ENCODE measurements at places on chromosomes 7 and 10.

DNA sequence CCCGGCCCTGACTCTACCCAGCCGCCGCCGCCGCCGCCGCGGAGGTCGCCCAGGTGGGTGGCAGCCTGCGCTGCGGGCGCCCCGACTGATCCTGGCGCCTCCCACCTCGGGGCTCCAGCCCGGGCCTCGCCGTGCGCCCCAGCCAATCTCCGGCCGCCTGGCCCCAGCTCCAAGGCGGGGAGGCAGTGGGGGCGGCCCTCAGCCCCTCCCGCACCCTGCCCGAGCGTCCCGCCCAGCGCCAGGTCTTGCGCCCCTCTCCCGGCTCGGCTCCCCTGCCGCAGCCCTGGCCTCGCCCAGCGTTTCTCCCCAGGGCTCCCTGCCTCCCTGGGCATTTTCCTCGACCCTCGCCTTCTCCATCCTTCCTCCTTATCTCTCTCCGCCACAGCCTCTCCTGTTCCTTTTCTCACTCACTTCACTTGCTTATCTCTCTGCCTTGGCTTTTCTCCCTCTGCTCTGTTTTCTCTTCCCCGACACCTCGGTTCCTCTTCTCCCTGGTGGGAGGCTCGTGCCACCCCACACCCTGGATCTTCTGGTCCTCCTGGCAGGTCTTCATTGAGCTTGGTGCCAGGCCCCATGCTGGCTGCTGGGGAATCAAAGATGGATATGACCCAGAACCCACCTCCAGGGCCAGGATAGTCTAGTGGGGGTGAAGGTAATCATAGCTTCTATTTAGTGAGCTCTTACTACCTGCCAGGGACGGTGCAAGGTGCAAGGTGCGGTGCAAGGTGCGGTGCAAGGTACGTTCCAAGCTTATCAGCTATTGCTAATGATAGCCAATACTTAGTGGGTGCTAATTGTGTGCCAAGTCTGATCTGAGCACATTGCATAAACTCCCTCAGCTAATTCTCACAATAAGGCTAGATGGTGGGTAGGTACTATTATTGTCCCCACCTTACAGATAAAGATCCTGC is at the start of gene SFRP5:
SFRP5 (minus strand) TSS at position 87 of the 911 bp plus-strand sequence. CDS start 166 bp downstream, outside the sequence.
- DNase-seq: no peak

DNA sequence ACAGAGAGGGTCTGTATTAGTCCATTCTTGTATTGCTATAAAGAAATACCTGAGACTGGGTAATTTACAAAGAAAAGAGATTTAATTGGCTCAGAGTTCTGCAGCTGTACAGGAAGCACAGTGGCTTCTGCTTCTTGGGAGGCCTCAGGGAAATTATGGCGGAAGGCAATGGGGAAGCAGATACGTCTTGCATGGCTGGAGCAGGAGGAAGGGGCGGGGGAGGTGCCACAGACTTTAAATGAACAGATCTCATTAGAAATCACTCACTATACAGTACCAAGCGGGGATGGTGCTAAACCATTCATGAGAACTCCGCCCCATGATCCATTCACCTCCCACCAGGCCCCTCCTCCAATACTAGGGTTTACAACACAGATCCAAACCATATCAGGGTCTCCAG is 3.7 kb upstream of the CALU start:
- DNase-seq: no peak

GRCh38 chr7:74604326-74605020 is 53.0 kb upstream of the GTF2I start:
- DNase-seq: peak; percentile 41

DNA sequence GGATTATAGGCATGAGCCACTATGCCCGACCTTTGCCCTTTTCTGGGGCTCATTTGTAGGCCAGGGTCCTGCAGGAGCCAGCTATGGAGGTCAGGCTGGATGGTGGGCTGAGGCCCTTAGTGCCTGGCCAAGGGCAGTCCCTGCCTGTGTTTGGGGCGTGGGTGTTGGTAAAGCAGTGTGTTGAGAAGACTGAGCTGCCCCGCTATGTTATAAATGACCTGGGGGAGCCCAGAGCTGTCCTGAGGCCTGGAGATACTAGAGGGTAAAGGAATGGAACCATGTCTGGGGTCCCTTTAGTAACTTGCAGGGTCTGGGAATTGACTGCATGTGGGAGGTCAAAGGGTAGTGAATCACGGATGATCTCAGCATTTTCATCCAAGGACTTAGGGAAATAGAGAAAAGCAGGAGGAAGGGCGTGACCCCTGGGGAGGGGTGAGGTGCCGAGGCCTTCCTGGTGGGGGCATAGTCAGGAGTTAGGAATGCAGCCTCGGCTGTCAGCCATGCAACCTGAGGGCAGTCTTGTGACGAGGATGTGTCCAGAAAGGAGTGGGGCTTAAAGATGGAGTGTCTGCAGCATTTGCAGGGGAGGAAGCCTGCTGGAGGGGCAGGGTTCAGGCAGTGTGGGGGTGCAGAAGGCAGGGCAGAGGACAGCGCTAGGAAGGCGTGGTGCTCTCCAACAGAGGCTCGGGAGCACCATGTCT is 31.5 kb downstream of the TMEM248 start:
- peak; percentile 70 for DNase-seq

GRCh38 chr7:107946451-107946850 is 55.5 kb downstream of the DLD start:
- DNase-seq: peak; percentile 58

- DNase-seq: no peak
Observed at GRCh38 chr10:132834311-132834761, 48.4 kb upstream of the NKX6-2 start.

- DNase-seq: no peak
Observed at GRCh38 chr7:151853896-151854719, 22.8 kb downstream of the PRKAG2 start.

DNA sequence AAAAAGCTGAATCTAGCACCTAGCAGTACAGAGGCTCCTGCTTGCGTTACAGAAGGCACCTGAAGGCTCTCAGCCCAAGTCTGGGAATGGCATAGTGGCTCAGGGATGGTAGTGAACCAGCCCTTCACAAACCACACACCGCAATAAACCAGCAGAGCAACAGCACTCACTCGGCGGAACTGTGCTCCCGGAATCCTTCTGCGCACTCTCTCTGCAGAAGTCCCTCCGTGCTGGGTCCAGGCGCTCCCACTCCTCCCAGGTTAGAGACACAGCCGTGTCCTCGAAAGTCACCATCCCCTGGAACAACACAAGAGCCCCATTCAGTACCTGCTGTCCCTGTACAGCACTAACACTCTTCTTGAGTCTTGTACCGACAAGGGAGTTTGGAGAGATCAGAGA is 1.5 kb downstream of the ZNF394 start:
- DNase-seq: no peak

DNA sequence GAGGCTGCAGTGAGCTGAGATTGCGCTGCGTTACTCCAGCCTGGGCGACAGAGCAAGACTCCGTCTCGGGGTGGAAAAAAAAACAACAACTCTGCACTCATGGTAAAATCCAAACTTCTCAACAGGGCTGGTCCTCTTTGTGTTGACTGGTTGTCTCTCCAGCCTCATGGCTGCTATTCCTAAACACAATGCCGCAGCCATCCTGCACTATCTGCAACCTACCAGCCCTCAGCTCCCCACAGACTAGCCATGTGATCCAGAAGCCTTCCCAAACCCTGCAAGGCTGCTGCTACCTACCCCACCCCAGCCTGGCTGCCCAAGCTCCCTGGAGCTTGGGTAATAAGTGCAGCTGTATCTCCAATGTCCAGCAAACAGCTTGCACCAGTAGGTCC is 11.7 kb downstream of the ZYX start:
- DNase-seq: no peak

GRCh38 chr7:4245135-4245865 is 436.8 kb upstream of the FOXK1 start:
- DNase-seq: peak; percentile 30

DNA sequence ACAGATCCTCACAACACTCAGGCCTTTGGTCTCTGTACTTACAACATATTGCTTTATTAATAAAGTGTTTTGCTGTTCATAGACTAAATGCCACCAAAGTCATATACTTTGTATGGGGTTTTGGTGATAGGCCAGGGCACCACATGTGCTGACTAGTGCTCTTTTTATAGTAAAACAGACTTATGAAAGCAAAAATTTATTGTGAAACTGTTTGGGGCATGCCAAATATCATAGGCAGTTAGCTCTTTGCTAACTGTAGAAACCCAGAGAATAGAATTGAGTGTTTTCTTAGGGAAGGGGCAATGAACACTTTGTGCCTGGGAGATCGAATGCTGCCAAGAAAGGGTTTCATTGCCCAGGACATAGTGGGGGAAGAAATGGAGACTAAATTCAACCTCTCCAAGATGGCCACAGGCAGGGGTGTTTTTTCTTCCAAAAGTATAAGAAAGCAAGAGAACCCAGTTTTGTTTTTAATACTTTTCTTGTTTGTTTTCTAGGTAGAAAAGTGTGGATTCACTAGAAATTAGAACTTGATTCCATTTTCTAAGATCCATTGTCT is 142.7 kb downstream of the TRIL start:
- no peak for DNase-seq

GRCh38 chr10:99531696-99532593 is 797 bp upstream of the NKX2-3 start:
- DNase-seq: no peak

GRCh38 chr10:72483471-72483870 is 128.8 kb upstream of the DNAJB12 start:
- DNase-seq: peak; percentile 0

- DNase-seq: no peak
Observed at GRCh38 chr7:138992052-138992531, 10.9 kb upstream of the KIAA1549 start.

DNA sequence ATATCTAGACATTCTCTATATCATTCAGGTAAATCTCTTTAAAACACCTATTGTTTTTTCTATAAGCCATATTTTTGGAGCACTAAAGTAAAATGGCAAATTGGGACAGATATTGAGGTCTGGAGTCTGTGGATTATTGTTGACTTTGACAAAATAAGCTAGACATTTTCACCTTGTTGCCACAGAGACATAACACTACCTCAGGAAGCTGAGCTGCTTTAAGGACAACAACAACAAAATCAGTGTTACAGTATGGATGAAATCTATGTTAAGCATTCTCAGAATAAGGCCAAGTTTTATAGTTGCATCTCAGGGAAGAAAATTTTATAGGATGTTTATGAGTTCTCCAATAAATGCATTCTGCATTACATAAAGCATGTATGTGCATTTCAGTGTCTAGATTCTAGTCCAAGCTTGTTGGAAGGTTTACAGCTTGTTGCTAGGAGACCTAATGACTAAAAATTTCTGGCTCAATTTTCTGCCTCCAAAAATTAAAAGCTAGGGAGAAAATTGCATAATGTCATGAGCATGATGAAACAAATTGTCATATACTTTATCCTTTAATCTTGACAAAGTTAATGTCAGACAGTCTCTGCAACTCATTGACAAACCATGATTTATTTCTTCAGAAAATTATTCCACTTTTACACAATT is 18.3 kb downstream of the LIPM start:
- DNase-seq: peak; percentile 85

- DNase-seq: peak; percentile 75
Observed at GRCh38 chr10:92240289-92241157, 50.4 kb downstream of the CPEB3 start.

- no peak for DNase-seq
Observed at GRCh38 chr7:98075801-98076200, 30.9 kb upstream of the LMTK2 start.

- DNase-seq: peak; percentile 26
Observed at GRCh38 chr10:29600067-29600466, 34.7 kb downstream of the SVIL start.

DNA sequence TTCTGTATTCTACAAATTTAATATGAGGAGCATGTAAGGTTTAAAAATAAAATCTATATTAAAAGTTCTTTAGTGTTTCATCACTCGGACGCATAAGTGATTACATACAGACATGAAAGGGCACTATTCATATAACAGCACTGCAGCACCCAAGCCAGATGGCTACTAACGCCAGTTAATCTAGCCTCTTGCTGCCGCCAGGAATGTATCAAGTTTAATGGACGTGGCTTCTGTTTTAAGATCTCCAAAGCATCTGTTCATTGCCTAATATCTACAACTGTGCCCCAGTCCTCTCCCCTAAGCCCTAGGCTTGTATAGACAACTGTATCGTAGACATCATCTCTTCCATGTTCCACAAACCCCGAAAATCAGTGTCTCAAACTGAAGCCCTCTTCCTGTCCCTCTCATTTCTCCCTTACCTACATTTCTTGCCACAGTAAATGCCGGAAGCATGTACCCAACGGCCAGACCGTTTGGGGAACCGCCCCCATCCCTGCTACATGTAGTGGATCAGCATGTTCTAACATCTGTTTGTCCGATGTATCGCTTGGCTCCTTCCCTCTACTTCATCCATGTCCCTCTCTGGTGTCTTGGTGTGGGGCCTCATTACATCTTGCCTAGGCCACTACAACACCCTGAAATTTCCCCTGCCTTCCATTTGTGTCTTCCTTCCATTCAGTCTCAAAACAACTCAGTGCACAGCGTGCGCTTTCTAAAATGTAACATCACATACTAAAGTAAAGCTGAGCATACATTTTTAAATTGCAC is 147.5 kb upstream of the RSU1 start:
- no peak for DNase-seq

DNA sequence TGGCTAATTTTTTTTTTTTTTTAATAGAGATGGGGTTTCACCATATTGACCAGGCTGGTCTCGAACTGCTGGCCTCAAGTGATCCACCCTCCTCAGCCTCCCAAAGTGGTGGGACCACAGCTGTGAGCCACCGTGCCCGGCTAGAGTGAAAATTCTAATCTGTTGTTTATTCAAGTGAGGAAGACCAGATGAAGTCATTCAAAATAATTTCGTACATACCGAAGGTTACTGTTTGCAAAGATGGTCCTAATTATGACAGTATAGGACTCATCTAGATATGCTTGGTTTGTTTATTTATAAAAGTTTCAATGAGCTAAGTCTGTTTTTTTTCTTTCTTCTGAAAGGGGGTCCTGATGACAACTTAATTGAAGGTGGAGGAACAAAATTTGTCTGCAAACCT is 376.8 kb downstream of the EXOC4 start:
- no peak for DNase-seq

DNA sequence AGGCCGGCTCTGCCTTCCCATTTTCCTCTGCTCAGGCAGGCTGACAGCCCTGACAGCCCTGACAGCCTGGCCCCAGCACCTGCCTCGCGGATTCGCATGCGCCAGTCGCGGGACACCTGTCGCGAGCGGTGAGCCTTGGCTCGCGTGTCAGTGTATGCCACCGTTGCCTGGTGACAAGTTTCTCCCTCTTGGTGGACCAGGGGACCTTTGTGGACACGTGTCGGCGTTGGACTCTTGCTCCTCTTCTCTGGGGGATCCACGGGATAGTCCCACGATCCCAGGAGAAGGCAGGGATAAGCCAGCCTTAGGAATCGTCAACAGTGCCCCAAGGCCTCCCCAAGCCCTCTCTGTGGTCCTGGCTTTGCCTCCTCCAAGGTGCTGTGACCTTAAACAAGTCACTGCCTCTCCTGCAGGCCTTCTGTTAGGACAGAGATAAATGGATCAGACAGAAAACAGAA is 18.1 kb upstream of the ZNF273 start:
- no peak for DNase-seq

GRCh38 chr10:87619705-87620104 is 40.0 kb upstream of the PAPSS2 start:
- no peak for DNase-seq

DNA sequence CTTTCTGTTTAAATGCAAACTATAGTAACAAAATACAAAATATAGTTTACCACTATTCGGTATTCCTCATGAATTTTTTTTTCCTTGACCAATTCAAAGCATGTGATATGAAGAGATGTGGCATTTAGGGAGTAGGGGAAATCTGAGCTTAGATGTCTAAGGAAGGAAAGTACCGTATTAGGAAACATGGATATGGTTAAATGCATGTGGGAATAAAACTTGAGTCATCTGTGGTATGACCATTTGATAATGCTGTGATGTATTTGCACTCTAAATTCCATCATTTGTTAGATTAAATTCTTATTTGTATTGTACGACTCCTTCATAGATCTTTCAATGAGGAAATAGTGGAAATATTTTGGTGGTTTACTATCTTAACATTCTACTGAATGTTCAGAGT is 19.7 kb downstream of the AHR start:
- no peak for DNase-seq
